ENCODE measurements at places on chromosomes 2 and 18.

GRCh38 chr2:95372216-95372829 lies 30.2 kb upstream of the FAHD2A start:
- DNase-seq, result no peak
- H3K4me1 ChIP-seq, result no peaks in the 10 kb centered on the region
- H3K4me3 ChIP-seq, result no peak overlapping the region

GRCh38 chr2:142200062-142200461 lies 69.2 kb upstream of the LRP1B start:
- H3K4me1 ChIP-seq, result no peaks in the 10 kb centered on the region
- no peak for DNase-seq
- H3K36me3 ChIP-seq, result no peaks in the 10 kb centered on the region
- no peak overlapping the region for H3K27ac ChIP-seq
- H3K27me3 ChIP-seq, result no peaks in the 10 kb centered on the region

DNA sequence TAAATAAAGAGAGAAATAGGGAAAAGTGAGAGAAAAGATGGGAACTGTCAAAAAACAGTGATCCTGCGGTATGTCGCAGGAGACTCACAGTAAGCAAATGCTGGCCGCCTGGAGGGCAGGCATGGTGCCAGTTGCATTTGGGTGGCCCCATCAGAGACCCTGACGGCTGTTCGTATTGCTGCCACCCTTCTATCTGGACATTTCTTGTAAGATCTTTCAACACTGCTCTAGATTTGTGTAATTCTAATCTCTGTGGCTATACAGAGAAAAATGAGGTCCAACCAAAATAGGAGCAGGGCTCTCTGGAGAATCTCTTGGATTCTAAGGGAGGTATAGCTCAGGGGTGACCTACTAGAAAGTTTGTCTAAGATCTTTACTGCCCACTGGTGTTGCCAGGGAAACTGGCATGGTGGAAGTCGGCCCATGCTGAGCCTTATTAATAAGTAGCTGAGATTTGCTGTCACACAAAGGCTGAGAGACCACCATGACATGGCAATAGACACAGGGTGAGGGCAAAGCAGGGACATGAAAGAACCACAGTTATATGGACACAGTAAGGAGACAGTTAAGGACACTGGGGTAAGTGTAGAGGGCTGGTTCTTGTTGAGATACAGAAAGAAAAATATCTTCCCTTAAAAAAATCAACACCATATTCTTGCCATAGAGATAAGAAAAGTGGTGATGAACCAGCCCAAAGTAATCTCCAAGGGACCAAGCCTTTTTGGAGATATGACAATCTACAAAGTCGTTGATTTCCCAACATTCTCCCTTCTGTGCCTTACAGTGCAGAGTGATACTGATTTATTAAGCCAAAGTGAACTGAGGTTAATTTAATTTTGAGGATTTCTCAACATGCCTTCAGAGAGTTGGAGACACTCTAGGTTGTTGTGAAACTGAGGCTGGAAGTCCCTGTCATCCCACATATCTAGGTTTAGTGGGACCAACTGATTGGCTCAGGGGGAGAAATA lies 26.4 kb upstream of the FZD7 start:
- DNase-seq, result no peak
- no peaks in the 10 kb centered on the region for H3K36me3 ChIP-seq
- no peaks in the 10 kb centered on the region for H3K4me1 ChIP-seq
- H3K27ac ChIP-seq, result no peak overlapping the region

DNA sequence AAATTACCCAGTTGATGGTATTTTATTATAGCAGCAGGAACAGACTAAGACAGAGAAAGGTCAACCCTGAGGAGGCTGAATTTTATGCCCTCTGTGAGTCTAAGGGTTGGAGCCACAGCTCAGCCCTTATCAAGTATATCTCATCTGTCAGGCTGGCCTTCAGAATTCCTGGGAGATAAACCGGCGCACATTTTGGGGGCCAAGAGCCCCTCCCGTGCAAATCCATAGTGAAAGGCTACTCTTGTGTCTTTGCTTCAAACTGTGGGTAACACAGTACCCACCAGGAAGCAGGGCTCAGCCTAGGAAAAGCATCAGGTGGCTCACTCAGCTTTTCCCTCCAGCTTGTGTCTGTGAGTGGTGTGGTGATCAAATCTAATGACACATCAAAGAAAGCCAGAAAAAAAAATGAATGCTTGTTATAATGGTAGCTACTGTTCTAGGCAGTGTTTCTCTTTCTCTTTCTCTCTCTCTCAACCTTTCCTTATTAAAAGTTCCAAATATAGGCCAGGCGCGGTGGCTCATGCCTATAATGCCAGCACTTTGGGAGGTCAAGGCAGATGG lies 25.0 kb upstream of the ASXL2 start:
- no peak for DNase-seq
- no peak overlapping the region for H3K4me3 ChIP-seq
- H3K27ac ChIP-seq, result no peak overlapping the region
- H3K36me3 ChIP-seq, result no peaks in the 10 kb centered on the region

DNA sequence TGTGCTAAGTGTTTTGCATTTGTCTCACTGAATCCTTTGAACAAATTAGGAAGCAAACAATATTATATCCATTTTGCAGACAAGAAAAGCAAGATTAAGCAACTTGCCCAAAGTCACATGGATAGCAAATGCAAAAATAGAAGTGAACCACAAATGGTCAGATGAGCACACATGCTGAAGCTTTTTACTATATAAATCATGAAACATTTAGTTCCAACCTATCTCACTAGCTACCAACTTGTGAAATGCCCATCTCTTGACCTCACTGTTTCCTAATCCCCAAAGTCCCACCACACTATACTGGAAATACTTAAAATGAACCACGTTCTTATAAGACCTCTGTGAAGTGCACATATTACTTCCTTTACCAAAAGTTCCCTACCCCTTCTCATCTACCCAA lies 380.5 kb downstream of the ERBB4 start:
- H3K27me3 ChIP-seq, result no peaks in the 10 kb centered on the region
- H3K4me3 ChIP-seq, result no peak overlapping the region
- no peaks in the 10 kb centered on the region for H3K36me3 ChIP-seq

DNA sequence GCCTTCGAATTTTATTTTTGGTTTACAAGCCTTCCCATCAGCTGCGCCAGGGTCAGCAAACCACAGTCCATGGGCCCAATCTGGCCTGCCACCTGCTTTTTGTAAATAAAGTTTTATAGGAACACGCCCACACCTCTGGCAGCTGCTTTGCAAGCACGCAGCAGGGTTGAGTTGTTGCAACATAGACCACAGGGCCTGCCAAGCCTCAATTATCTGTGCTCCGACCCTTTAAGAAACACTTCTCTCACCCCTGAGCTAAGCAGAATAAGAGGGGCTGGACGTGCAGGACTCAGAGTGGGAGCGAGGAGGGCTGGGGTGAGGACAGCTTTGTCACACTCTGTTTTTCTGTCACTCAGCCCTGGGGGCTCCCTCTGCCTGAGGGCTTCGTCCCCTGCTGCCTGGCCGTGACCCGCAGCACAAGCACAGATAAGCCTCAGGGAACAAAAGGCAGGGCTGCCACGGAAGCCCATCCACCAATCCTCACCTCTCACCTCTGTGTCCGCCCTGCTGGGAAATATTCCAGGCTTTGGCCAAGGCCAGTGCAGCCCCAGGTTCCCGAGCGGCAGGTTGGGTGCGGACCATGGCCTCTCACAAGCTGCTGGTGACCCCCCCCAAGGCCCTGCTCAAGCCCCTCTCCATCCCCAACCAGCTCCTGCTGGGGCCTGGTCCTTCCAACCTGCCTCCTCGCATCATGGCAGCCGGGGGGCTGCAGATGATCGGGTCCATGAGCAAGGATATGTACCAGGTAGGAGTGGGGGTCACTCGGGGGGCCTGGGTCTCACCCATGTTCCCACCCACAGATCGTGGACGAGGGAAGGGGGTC lies at the start of gene AGXT:
Gene AGXT (plus strand): TSS at position 539 of the 823 bp plus-strand sequence. CDS start 42 bp downstream, at position 581.
- no peak within 1 kb of the TSS for H3K27ac ChIP-seq
- no peaks in the 10 kb centered on the region for H3K36me3 ChIP-seq
- DNase-seq, result no peak
- H3K4me3 ChIP-seq, result no peak within 1 kb of the TSS
- no peaks in the 10 kb centered on the region for H3K27me3 ChIP-seq
- no peaks in the 10 kb centered on the region for H3K4me1 ChIP-seq

DNA sequence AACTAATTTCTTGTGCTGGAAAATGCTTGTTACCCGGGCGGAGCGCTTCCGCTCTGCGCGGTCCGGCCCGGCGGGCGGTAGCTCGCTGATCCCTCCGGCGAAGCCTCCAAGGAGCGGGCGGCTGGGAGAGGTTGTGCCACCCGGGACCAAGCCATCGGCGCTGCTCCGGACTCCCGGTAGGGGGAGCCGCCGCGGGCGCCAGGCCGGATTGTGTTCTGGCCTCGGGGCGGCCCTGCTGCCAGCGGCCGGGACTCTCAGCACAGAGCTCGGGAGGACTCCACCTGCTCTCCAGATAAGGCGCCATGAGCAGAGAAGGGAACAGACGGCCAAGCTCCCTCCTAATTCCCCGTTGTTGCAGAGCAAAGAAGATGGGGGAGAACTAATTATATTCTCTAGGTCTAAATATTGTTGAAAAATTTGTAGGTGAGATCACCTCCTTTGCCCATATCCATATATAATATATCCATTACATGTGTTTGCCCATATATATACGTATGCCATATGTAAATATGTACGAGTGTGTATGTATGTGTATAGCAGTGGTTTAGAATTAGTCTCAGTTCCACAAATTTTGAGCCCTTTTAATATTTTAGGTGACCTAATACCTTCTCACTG lies 13.8 kb upstream of the SATB2 start:
- H3K36me3 ChIP-seq, result no peaks in the 10 kb centered on the region
- no peak overlapping the region for H3K4me3 ChIP-seq
- peak; percentile 36 for DNase-seq
- peaks cover 68% of the 10 kb centered on the region for H3K27me3 ChIP-seq
- H3K27ac ChIP-seq, result no peak overlapping the region
- H3K4me1 ChIP-seq, result no peaks in the 10 kb centered on the region

GRCh38 chr18:59873641-59874040 lies 26.2 kb upstream of the PMAIP1 start:
- peak overlapping the region; percentile 6 for H3K4me3 ChIP-seq
- DNase-seq, result peak; percentile 64
- no peaks in the 10 kb centered on the region for H3K27me3 ChIP-seq
- H3K36me3 ChIP-seq, result no peaks in the 10 kb centered on the region
- H3K27ac ChIP-seq, result peak overlapping the region; percentile 85

- no peaks in the 10 kb centered on the region for H3K36me3 ChIP-seq
- no peak overlapping the region for H3K27ac ChIP-seq
- no peaks in the 10 kb centered on the region for H3K27me3 ChIP-seq
- no peak overlapping the region for H3K4me3 ChIP-seq
- DNase-seq, result no peak
- H3K4me1 ChIP-seq, result no peaks in the 10 kb centered on the region
These were observed 184.6 kb upstream of the MEX3C start for GRCh38 chr18:51382081-51382480.

DNA sequence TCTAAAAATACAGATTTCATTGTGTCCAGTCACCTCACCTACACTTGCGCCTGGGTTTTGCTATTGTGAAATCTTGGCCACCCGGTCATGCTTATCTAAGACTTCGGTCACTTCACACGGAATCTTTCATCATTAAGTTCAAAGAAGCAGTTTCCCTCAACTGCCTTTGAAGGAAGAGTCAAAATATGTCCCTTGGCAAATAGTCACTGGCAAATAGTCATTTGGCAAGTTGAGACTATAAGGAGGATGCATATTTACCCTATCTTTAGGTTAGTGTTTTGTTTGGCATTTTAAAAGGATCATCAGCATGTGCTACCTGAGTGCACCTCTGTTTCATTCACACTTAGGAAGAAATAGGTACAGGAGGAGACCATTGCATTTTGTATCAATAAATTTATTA lies 95.9 kb downstream of the FEZ2 start:
- DNase-seq, result no peak
- no peak overlapping the region for H3K4me3 ChIP-seq
- no peak overlapping the region for H3K27ac ChIP-seq
- no peaks in the 10 kb centered on the region for H3K4me1 ChIP-seq
- H3K36me3 ChIP-seq, result peaks cover 56% of the 10 kb centered on the region
- H3K27me3 ChIP-seq, result no peaks in the 10 kb centered on the region

GRCh38 chr2:54106631-54107454 lies 8.6 kb upstream of the ACYP2 start:
- peak; percentile 69 for DNase-seq
- H3K27me3 ChIP-seq, result no peaks in the 10 kb centered on the region
- no peak overlapping the region for H3K4me3 ChIP-seq
- no peaks in the 10 kb centered on the region for H3K36me3 ChIP-seq
- peaks cover 11% of the 10 kb centered on the region for H3K4me1 ChIP-seq

DNA sequence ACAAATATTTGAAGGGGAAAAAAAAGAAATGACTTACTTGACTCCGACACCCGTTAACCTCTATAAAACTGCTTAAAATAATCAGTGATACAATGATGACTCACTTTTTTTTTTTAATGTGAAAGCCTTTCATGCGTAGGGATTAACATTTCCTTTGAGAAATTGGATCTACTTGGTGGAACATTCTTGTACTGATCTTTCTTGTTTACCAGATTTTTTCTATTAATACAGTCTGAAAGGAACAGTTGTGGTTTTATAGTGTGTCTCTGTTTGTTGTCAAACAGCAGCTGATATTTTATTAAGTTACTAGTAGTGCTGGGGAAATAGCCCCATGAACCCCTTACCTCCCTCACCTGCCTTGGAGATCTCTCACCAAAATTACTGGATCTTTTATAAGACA lies 40.2 kb upstream of the NEB start:
- peaks cover 7% of the 10 kb centered on the region for H3K36me3 ChIP-seq
- H3K27me3 ChIP-seq, result no peaks in the 10 kb centered on the region
- peak; percentile 67 for DNase-seq
- peaks cover 5% of the 10 kb centered on the region for H3K4me1 ChIP-seq
- H3K27ac ChIP-seq, result peak overlapping the region; percentile 11

DNA sequence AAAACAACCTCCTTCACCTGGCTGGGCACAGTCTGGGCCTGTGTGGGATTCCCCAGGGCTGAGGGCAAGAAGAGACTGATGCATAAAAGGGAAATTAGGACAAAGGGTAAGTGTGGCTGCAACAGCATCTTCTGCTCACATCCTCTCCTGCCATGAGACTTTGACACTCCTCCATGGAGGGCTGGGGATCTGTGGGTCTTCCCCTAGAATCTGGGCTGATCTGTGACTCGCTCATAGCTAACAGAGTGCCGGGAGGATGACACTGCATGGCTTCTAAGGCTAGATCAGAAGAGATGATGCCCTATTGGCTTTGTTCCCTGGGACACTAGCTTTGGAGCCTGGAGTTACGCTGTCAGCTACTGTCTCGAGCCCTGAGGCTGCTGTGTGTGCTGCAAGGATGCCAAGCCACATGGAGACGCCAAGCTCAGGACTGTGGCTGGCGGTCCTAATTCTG lies 24.3 kb downstream of the MOCOS start:
- no peak overlapping the region for H3K27ac ChIP-seq
- no peak for DNase-seq
- no peak overlapping the region for H3K4me3 ChIP-seq
- no peaks in the 10 kb centered on the region for H3K4me1 ChIP-seq

GRCh38 chr2:219851801-219852481 lies 224.5 kb downstream of the SLC4A3 start:
- no peak for DNase-seq
- H3K4me1 ChIP-seq, result no peaks in the 10 kb centered on the region
- no peaks in the 10 kb centered on the region for H3K36me3 ChIP-seq
- H3K27me3 ChIP-seq, result no peaks in the 10 kb centered on the region

GRCh38 chr2:22290302-22290701 lies 1094.7 kb upstream of the KLHL29 start:
- no peak for DNase-seq
- H3K27ac ChIP-seq, result no peak overlapping the region
